ENCODE measurements at places on chromosomes 7 and 10.
A peak's percentile ranks its signal among the peaks of the same experiment; 100 is the strongest.

DNA sequence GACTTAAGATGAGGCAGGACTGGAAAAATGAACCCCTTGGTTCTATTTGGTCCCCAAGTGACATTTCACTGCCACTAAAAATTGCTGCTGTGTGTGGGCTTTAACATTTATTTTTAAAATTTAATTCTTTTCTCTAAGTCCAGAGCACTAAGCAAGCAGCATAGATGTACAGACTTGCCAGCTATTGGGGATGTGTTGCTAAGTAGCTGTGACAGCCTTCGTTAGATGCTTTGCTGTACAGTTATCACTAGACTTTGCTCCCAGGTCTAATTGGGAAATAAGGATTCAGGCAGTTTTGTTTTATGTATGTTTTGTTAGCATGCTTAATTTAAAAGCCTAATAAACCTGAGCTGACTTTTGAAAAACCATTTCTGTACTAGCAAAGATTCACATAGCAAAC lies 51.8 kb downstream of the GBF1 start:
- DNase-seq, result no peak

GRCh38 chr7:5696346-5697110 lies 84.9 kb downstream of the RNF216 start:
- no peak for DNase-seq

DNA sequence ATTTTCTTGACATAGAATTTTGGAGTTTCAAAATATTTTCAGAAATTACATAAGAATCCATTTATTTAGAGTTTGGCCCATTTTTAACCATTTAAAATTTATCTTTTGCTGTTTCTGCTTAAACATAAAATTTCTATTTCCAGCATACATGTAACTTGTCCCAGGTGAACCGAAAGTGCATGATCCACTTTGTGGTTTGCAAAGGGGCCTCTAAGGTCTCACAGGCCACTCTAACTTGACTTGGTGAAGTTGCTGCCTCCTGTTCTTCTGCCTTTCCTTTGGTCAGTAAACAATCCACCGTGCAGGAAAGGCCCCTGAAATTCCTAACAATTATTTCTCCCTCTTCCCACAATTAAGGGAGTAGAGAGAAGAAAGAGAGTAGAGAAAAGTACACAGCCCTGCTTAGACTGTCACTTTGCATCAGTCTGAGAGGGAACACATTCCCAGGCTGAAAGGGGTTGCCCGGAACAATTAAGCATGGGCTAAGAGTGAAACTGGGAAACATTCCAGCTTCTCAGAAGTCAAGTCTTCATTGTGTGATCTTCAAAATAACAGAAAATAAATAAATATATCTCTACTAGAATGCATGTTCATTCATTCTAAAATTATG lies 79.5 kb upstream of the SEMA3A start:
- DNase-seq, result no peak

- no peak for DNase-seq
Observed at GRCh38 chr10:129712000-129712399, 245.0 kb downstream of the MGMT start.

DNA sequence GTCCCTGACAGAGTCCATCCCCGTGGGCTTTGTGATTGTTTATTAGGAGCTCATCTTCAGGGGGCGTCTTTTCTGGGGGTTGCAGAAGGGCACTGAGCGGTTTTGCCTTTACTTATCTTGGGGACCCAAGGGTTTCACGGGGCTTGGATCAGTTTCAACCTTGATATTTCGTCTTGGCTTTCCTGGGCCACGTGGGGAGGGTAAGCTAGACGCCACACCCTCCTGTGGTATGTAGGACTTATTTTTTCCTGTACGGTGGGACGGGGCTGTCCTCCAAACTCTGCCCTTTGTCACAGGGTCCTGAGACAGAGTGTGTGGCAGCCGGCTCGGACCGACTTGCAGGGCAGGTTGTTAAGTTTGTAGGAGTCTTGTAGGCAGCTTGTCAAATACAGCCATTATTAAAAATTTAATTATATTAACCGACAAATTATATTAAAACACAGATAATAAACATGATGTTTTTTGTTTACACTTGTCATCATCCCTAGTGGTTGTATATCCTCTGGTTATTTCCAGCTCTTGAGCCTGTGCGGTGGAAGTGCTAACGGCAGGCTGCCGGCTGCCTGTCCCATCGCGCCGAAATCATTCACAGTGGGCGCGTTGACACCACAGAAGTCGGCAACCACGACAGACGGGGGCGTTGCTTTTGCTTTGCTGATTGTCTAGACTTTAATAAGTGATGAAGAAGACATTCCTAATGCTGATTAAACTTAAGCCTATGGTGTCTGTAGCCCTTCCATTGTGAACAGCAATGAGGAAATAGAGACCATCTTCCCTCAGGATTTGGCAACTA lies 193.2 kb downstream of the DNAJB6 start:
- DNase-seq, result peak; percentile 11

- no peak for DNase-seq
Observed at GRCh38 chr7:2191016-2191415, 41.7 kb downstream of the MAD1L1 start.

- DNase-seq, result no peak
Observed at GRCh38 chr7:27608776-27609495, 53.7 kb downstream of the HIBADH start.

GRCh38 chr7:22586786-22587140 lies 86.8 kb upstream of the STEAP1B start:
- no peak for DNase-seq

All from right cardiac atrium (tissue), 5 donors.